ENCODE measurements at places on chromosomes 2 and 18.

DNA sequence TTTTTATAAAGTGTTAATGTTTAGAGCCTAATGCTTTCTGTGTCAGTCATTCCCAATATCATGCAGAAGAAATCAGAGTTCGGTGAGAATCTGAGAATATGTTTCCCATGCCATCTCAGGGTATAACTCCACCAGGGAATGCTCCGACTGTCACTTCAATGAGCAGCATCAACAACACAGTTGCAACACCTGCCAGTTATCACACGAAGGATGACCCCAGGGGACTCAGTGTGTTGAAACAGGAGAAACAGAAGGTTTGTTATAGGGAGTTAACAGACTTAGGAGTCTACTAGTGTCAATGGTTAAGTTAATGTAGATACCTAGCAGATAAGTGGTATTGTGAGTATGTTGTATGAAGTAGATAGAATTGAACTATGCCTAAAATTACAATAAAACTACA, 31.0 kb downstream of the VAPA start:
- no peak for DNase-seq

- no peak for DNase-seq
These were observed 122.8 kb downstream of the TMEM200C start for GRCh38 chr18:5772306-5773105.

GRCh38 chr2:46026431-46026830, 270.8 kb upstream of the EPAS1 start:
- no peak for DNase-seq

DNA sequence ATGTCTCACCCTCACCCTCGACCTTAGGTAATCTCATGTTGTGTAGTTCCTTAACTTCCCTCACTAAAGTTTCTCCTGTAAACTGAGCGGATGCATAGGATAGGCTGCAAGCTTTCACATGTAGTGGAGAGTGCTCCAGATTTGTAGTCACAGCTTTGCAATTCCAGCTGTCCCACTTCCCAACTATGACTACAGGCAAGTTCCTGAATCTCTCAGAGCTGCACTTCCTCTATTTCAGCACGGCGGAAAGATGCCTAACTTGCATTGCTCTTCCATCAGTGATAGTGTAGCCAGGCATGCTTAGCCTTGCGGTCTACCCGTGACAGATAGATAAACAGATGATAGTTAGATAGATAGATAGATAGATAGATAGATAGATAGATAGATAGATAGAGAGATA, 183.1 kb upstream of the CCDC68 start:
- no peak for DNase-seq

GRCh38 chr18:48500517-48500916, 38.3 kb upstream of the CTIF start:
- no peak for DNase-seq

- no peak for DNase-seq
These were observed 156.1 kb upstream of the SRD5A2 start for GRCh38 chr2:31736695-31737454.

GRCh38 chr18:31610286-31611205, 18.9 kb downstream of the TTR start:
- peak; percentile 23 for DNase-seq

DNA sequence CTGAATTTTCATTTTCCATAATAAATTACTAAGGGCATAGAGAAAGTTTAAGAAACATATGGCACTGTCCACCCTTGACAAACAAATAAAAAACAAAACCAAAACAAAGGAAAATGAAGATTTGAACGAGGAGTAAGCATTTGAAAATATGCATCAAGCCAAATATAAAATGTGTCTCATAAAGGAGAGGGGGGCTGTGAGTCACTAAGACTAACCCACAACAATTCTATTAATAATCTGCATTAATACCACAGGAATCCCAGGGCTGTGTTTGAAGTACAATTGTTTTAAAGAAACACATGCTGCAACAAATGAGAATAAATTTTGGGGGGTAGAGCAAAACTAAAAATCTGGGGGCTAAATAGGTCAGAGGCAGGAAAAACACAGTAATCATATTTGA, 53.8 kb upstream of the STK17B start:
- no peak for DNase-seq

- no peak for DNase-seq
These were observed 80.5 kb upstream of the SEC11C start for GRCh38 chr18:59059140-59059539.

DNA sequence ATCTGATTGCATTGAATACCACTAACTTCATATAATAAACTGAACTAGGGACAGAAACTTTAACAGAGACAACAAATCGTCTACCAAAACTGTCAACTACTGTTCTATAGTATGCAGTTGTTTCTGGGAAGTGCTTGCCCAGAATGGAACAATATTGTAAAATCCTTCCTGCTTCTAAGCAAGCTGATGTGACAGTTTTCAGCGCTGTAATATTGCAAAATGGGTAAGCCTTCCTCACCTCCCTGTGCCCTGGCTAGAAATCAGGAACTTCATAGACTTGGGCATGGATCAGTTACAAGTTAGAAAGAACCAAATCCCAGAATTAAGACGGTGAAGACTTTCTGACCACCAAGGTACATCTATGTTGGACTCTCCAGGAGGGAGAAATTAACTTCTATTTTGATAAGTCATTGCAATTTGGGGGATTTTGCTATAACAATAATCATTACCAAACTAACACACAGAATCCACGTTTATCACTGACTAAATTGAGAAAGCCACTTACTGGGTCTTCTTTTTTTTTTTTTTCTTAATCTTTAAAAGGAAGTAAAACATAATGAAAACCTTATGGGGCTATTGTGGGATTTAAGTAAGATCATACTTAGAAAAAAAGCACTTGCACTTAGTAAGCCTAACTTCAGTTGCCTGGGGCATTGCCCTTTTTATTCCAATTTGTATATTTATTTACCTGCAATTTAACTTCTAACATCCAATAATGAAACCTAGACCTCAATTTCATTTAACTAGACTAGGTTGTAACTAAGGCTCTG, 261.5 kb downstream of the TRIB2 start:
- DNase-seq: no peak

DNA sequence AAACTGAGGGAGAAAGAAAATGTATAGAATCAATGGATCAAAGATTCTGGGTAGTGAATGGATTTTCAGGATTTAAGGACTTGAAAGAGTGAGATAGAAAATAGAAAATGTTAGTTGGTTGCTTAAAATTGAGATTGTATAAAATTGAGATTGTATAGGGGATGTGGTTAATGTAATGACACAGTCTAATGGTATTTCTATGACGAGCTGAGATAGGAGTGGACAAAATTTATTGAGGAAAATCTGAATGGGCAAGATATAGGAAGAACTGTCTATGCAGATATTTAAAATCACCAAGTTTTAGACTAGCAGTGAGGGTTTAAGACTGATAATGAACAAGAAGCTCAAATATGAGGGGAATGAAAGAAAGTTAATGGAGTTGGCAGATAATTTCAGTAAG, 406.6 kb downstream of the NYAP2 start:
- no peak for DNase-seq

DNA sequence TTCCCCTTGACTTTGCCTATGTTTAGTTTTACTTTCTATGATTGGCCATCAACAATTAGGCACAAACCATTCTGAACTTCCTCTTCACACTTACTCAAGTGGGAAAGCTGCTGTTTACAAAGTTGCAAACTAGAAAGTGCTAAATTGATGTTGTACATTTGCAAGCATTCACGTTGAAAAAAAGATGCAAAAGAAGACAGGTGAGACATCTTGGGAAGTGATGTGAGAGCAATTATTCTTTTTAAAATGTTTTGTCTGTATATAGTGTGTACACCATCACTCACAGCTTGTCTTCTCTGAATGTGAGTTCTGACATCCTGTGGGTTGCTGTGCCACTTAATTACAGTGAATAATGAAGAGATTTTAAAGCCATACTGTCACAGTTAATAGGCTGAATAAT, 874.1 kb upstream of the LRATD1 start:
- no peak for DNase-seq

DNA sequence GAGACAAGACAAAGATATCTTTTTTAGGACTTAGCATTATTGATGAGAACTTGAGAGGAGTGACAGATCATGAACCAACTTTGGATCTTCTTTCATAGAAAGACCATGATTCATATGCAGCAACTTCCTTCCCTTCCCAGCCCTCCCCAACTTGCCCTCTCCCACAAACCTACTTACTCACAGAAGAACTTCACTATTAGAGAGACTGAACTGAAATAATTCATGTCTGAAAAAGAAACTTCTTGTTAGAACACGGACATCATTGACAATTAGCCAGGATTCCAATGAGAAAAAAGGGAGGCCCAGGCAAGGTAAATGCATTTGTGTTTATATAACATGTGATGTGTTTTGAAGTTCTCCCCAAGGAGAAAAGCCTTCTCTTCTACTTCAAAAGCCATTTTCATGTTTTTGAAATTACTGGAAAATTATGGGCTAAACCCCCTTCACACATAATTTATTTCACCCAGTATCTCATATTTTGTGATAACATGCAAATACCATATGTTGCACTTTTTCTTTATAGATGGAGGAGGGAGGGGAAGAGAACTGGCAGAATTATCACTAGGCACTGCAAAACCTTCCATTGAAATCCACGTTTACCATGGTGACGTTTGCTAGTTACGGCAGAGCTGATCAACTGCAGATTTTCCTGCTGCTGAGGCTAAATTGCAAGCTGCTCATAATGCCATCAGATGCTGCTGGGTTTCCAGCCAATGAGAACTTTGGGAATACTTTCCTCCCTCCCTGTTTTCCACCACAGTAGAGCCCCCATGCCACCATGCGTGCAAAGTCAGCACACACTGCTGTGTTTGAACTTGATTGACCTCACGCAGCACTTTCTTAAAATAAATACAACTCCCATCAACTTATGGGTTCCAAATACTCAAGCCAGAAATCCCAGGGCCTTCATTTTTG, 294.7 kb downstream of the MEIS1 start:
- DNase-seq: no peak

DNA sequence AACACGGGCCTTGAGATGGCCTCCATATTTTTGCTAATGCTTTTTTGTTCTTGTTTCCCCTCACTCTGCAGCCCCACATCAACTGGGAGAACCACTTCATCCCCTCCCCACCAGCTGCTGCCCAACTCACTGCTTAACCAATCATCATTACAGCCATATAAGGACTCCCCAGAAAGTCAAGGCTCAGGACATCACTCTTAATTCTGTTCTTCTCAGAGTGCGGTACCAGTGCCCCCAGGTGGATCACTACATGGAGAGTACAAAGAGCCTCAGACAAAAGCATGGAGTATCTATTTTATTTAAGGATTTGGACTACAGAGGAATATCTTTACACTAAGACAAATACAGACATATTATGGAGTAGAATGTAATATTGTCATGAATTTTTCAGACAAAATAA, 340.6 kb downstream of the PAX3 start:
- no peak for DNase-seq

- DNase-seq: no peak
These were observed 50.5 kb downstream of the ADD2 start for GRCh38 chr2:70717431-70718038.

DNA sequence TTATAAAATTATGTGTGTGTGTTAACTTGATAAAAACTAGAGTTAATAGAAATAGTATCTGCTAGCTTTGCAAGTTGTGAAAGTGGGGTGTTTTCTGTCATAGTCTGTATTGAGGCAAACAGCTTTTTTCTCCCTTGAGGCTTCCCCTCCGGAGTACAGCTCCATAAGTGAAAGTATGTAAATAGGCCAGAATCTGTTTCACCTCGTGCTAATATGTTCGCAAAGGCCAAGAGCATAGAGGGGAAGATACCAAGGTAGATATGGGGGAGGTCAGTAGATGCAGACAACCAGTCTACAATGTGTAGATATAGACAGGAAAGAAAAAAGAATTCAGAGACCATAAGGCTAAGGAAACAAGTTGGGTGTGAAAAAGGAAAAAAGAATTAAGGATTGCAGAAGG, 72.9 kb downstream of the PTRHD1 start:
- DNase-seq: no peak

DNA sequence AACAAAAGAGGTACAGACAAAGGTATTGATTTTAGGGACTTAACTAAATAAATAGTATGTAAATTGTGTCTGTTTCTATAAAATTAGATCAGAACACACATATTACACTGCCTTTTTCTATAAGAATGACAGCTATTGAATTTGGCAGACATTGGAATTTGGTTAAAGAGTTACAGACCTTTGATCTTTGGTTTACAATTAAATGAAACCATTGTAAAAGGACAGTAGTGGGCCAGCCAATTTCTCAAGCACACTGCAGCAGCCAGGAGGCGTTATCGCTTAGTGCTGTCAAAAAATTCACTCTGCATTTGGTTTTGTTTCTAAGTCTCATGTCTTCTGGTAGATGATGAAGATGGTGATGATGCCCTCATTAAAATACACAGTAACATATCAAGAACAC, 175.9 kb downstream of the NR4A2 start:
- no peak for DNase-seq

DNA sequence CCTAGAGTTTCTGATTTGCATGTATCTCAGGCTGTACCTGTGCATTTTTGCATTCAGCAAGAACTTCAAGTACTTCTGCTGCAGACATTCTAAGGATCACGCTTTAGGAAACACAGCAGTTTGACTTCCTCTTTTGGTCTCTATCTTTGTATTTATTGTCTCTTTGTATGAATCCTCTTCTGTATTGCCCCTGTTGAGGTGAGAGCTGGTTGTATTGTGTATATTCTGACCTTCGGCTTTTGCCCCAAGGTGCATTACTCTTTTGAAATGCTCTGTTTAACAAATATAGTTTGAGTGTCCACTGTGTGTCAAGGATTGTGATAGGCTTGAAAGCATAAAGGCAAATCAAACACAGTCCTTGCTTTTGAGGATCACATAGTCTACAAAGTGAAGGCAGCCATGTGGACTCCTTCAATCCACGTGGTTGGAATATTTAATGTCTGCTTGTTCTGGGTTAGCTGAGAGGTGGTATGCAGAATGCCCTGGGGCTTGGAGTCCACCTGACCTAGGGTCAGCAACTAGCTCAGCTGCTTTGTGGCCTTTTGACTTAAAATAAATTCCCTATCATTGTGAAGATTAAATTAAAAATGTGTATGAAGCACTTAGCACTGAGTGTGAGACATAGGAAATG, 108.1 kb downstream of the LYPD6 start:
- no peak for DNase-seq

DNA sequence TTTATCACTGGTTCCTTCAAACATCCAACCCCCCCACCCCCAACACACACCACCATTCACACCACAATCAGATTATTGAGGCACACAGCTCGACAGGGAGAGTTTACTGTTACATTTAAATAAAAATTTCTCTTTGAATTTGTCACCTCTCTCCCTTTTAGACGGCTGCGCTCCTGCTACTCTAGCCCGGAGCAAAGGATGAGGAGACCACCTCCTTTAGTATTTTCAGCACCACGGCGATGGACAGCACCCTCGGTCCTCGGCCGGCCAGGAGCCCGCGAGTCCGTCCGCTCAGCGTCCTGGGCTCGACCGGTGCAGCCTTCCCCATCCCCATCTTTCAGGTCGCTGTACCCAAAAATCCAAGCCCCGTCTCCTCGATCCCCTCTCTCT, 892 bp downstream of the CELF4 start:
- DNase-seq: no peak

DNA sequence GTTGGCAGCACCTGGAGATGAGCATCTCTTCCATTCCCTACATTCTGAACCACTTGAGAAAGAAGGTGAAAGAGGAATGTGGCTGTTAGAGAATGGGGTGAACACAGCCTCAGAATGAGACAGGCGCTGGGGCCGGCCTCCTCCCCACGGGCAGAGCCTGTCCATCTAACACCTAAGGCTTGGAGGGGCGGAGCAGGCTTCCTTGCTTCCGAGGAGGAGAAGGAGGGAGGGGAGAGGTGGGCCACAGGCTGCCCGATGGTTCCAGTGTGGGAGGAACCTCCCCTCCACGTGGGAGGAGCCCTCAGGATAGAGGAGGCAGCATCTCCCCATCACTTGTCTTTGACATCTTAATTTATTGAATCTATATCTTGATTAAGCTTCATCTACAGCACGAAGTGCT, 68.6 kb downstream of the CIB4 start:
- DNase-seq: no peak

Data from COR-L47 (cell line).